ENCODE measurements at places on chromosomes 1 and 21.

- no peak for DNase-seq
Observed at GRCh38 chr1:152760551-152761190, 2.8 kb downstream of the KPRP start.

- DNase-seq = no peak
Observed at GRCh38 chr1:206666031-206666561, 18.6 kb upstream of the MAPKAPK2 start.

DNA sequence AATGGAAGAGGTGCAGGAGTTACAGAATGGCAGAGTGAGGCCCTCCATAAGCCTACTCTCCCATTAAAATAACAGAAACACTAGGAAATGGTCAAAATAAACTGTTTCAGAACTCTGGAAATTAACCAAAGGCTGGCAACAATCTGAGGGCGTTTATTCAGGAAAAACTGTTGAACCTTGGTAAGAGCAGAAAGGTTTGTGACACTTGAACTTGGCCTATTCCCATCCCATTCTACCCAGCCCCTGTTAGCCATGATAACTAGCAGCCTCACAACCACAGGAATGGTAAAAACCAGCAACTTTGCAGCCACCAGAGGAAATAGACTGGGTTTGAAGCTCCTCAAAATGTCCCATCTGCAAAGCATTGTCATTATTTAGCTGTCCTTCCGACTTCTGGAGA is 256.8 kb downstream of the RHOU start:
- DNase-seq = no peak

GRCh38 chr1:24248859-24249258 is 61.8 kb upstream of the IFNLR1 start:
- no peak for DNase-seq

GRCh38 chr21:15409031-15409430 is 320.8 kb upstream of the USP25 start:
- DNase-seq = no peak
